ENCODE measurements at places on chromosomes 1 and 21.
A peak's percentile ranks its signal among the peaks of the same experiment; 100 is the strongest.

DNA sequence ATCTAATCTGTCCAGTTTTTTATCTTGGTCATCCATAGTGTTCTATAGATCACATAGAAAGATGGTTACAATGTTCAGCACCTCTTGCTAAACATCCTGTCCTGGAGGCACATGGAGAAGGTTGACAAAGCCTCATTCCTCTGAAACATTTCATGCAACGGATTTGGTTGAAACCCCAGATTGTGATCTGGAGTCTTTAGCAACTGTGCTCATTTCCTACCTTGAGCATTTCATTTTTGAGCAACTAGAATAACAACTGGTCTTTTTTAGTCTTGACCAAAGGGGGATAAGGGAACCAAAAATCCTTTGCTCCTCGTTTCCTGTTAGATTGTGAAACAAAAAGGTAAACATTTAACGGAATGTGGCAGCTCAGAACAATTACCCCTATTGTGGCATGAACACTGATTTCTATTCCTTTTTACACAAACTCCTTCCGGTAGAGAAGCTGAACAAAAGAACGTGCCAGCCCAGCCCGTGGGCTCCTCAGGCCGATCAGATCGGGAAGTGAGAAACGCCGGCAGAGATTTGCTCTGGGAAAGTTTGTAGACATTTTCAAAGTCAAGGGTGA lies 94.7 kb upstream of the ERRFI1 start:
- no peaks in the 10 kb centered on the region for H3K36me3 ChIP-seq
- DNase-seq: no peak
- no peaks in the 10 kb centered on the region for H3K27me3 ChIP-seq
- H3K4me3 ChIP-seq: no peak overlapping the region
- H3K27ac ChIP-seq: peak overlapping the region; percentile 67
- H3K4me1 ChIP-seq: peaks cover 19% of the 10 kb centered on the region

- H3K36me3 ChIP-seq: no peaks in the 10 kb centered on the region
- H3K27ac ChIP-seq: no peak overlapping the region
- no peak overlapping the region for H3K4me3 ChIP-seq
These were observed 115.2 kb upstream of the DMRTA2 start for GRCh38 chr1:50538476-50538875.

DNA sequence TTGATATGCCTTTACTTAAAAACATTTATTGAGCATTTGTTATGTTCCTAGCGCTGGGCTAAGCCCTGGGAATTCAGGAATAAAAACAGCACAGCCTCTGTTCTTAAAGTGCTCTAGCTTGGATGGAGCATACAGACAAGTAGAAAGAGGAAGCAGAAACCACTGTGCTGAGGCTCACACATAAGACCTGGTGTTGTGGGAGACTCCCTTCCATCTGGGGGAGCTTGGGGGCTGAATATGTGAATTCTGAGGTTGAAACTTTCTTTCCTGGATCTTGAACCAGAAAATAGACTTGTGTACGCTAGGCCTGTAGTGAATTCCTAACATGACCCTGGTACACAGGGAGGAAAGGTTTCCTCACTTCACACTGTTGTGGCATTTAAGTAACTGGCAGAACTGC lies 209.9 kb downstream of the ZNF326 start:
- peaks cover 3% of the 10 kb centered on the region for H3K4me1 ChIP-seq
- no peak for DNase-seq
- H3K36me3 ChIP-seq: no peaks in the 10 kb centered on the region
- no peak overlapping the region for H3K27ac ChIP-seq
- H3K27me3 ChIP-seq: no peaks in the 10 kb centered on the region

DNA sequence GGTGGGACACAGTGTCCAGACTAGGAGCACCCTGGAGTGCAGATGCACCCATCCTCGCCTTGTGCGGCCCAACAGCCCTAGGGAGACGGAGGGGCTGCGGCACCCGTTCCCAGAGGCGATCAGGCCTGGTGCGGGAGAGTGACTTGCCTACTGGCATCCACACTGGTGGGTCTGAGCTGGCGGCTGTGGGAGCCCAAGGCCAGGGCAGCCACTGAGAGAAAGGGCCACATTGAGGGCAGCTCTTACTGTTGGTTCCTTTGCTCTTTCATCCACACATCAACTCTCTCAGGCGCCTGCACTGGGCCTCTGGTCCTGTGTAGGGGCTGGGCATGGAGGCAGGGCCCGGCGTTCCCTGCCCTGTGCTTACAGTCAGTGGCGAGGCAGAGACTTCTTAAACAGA lies 8.6 kb downstream of the PODN start:
- DNase-seq: no peak
- no peak overlapping the region for H3K27ac ChIP-seq
- no peaks in the 10 kb centered on the region for H3K27me3 ChIP-seq
- no peaks in the 10 kb centered on the region for H3K36me3 ChIP-seq

GRCh38 chr1:230050973-230051735 lies 15.9 kb upstream of the GALNT2 start:
- H3K4me3 ChIP-seq: no peak overlapping the region
- H3K36me3 ChIP-seq: no peaks in the 10 kb centered on the region
- no peaks in the 10 kb centered on the region for H3K27me3 ChIP-seq
- H3K4me1 ChIP-seq: no peaks in the 10 kb centered on the region
- no peak for DNase-seq

- no peak for DNase-seq
- H3K27ac ChIP-seq: no peak overlapping the region
- no peak overlapping the region for H3K4me3 ChIP-seq
These were observed 88.6 kb downstream of the PHTF1 start for GRCh38 chr1:113670650-113671049.
